Inflammatory macrophage (primary cell): ENCODE measurements at places on chromosomes 4 and X.

DNA sequence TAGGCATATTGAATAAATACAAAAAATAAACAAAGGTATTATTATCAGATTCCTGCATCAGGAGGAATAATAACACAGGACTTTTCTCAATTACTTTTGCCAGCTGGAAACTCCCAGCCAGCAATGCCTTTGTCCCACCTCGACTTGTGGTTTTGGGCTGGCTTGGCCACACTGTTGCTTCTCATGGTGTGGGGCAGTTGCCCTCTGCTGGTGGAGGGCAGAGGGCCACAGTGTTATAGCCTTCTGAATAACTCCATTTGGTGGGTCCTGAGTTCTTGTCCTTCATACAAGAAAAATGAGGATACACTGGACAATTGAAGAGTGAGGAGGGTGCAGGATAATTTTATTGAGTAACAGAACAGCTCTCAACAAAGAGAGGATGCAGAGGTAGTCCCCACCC lies 1206.0 kb upstream of the ADGRL3 start:
- DNase-seq, result no peak

DNA sequence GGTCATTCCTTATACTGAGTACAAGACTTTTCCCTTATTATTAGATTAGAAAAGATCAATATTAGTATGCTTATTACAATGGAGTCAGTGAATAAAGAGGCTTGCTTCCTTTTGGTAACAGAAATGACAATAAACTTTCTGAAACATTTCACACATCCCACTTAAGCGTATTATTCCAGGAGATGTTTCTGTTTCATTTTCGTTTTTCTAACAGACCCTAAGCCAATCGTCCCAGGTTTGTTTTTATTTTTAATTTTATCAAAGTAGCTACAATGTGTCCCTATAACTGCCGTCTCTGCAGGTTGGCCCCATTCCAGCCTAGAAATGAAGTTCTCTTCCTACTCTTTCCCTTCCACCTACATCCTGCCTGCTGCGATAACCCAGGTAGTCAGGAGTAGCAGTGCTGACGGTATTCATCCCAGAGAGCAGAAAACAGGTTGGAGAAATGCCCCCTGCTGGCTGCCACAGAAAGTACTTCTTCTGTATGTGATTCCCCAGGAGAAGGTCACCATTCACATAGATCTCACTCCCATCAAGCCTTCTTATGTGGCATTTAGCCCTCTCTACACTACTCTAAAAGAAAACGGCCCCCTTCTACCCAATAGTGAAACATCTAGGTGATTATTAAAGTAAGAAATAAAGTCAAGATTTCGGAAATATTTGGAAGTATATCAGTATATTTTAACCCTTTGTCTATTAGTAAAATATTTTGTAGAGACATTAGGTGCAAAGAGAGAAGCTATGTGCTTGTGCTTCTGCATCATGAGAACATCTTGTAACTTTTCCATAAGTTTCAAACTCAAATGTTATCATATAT lies 40.4 kb downstream of the ENPEP start:
- peak; percentile 51 for DNase-seq

GRCh38 chr4:2803624-2804448 lies 11.0 kb downstream of the SH3BP2 start:
- DNase-seq, result peak; percentile 97

DNA sequence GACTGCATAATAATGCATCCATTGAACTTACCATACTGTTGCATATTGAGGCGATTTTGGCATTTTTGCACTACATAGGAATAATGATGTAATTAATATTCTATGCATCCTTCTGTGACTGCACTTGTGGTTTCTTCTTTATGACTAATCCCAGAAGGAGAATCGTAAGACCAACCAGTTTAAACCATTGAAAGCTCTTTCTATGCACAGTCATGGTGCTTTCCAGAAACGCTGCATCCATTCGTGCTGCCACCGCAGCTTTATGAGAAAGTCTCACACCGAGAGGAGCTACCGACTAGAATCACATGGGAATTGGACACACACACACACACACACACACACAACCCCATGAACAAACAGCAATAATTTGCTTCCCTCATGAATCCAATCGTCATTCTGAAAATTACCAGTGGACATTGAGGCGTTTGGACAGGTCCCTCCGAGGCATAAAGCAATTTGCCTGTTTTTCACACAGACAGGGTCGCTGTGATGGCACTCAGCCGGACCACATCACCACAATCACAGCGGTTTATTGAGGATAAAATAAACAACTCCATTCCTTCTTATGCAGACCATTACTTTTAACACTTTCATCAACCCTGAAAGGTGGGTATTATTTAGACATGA lies 64.2 kb downstream of the PACRGL start:
- DNase-seq, result no peak

- DNase-seq, result no peak
Observed at GRCh38 chr4:99300934-99301333, 10.1 kb upstream of the ADH1A start.

- no peak for DNase-seq
Observed at GRCh38 chr4:186643501-186644310, 80.0 kb downstream of the FAT1 start.

- DNase-seq, result no peak
Observed at GRCh38 chr4:106869551-106869950, 166.6 kb downstream of the DKK2 start.

DNA sequence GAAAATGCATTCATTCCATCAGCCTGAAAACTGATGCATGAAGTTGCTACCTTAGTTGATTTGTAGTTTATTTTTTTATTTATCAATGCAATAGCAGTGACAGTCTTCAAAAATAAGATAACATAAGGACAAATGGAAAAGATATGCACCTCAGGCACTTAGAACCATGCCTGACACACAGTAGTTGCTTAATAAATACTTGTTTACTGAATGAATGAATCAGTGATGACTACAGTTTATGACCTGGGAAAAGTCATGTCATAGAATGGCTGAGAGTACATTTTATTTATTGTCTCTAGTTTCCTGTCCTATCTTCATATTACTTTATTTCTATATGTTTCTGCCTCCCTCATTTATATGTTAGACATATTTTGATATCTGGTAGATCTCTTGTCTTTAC lies 171.8 kb downstream of the TLL1 start:
- no peak for DNase-seq

DNA sequence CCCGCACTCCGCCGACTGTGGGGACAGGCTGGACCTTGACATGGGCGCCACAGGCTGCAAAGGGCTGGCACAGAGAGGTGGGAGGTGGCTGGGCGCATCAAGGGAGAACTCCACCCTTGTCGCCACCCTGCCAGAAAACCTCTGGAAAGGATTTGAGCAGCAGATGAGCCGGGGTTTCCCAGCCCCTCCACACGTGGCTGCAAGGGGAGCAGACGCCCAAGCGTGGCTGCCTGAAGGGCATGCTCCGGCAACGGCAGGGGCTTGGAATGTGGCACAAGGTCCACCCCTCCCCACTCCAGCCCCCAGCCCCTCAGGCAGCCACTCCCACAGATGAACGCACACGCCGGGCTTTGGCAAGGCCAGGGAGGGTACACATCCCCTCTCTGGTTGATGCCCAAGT lies 4.6 kb downstream of the BGN start:
- DNase-seq, result no peak

- DNase-seq, result no peak
Observed at GRCh38 chrX:149248073-149248625, 257.0 kb downstream of the IDS start.

- no peak for DNase-seq
Observed at GRCh38 chr4:21018817-21019216, 318.6 kb downstream of the PACRGL start.

DNA sequence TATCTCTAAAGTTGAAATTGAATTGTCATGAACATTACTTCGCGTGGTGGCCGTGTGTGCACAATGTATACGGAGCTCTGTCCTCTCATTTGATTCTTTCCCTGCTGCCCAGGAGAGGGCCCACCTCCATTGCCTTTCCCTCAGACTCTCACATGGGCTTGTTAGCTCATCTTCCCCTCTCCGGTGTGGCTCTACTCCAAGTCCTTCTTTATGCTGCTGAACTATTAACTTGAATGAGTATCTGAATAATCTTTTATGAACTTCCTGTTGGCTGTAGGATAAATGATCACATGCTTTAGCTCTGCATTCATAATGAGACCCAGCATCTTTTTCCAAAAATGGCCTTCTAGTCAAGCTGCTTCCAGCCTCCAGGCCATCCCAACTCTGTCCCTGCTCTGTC lies 68.8 kb upstream of the CLNK start:
- DNase-seq, result no peak

DNA sequence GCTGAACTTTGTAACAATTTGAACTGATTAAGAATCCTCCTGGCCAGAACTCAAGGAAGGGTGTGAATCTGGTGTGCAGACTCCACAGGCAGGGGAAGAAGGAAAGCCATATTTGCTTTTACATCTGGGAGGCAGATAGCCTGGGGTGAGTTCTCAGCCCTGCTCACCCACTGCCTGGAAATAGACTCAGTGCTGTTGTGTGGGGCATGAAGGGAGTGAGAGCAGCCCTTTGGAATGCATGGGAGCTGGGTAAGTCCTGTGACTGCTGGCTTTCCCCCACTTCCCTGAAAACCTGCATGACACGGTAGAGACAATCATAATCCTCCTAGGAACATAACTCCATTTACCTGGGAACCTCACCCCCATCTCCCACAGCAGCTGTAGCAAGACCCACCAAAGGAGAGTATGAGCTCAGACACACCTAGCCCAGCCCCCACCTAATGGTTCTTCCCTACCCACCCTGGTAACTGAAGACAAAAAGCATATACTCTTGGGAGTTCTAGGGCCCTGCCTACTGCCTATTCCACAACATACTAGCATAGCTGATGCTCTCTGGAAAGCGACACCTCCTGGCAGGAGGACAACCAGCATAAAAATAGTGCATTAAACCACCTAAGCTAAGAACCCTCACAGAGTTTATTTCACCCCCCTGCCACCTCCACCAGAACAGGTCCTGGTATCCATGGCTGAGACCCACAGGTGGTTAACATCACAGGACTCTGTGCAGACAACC lies 59.3 kb upstream of the UBQLN2 start:
- DNase-seq, result no peak

- DNase-seq, result no peak
Observed at GRCh38 chrX:128165884-128166408, 113.7 kb upstream of the ACTRT1 start.

GRCh38 chr4:180578175-180578574 lies 1665.0 kb upstream of the TENM3 start:
- no peak for DNase-seq

GRCh38 chr4:82818664-82819662 lies 20.4 kb upstream of the SCD5 start:
- no peak for DNase-seq

- DNase-seq, result no peak
Observed at GRCh38 chr4:39103291-39103690, 41.3 kb downstream of the KLHL5 start.

DNA sequence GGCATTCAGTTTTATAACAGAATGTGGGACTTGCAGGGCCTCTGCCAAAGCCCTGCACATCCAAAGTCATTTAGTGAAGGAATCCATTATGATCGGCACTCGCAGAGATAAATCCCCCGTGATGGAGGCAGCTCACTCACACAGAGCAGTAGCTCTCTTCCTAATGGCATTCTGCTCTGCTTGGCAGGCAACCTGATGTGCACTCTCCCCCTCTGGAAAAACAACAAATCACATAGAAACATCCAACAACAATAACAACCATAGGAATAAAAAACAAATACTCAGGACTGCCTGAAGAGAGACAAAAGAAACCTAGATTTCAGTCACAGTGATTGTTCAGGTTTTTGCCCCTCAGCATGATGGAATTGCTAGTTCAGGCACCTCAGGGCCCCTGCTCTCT lies 59.7 kb downstream of the NAA11 start:
- DNase-seq, result no peak

GRCh38 chrX:100913111-100913510 lies 15.6 kb downstream of the XKRX start:
- DNase-seq, result no peak

GRCh38 chrX:129659861-129660260 lies 5.1 kb upstream of the APLN start:
- peak; percentile 66 for DNase-seq

DNA sequence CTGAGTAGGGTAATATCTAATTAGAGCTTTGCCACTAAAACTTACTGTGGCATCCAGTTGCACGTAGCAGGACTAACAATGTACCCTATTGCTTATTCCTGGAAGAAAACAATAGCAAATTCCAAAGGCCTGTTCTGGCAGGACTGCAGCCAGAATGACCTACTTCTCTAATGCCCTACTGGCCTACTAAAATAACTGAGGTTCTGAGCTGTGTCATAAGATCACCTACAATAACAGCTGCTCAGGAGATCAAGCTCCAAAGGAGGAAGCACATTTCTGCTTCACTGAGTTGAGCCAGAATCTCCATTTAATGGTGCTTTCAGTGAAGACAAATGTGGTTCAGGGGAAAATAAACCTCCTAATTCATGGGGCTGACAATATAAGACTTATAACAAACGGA lies 42.2 kb upstream of the CXCL8 start:
- DNase-seq, result peak; percentile 47

DNA sequence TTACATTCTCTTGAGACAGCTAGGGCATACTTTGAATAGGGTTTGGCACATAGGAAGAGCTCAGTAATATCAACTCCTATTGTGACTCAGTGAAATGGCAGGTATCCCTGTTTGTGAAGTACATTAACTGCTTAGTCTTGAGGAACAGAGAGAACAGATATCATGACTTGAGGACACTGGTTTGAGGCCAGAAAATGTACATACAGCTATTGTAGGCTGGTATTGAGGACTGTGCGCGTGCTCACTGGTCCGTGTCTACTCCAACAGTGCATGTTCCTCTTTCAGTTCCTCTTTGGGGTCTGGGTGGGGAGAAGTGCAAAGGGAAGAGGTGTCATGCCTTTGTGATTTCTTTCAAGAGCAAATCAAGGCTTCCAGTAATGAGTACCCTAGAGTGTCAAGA lies 34.6 kb upstream of the TBC1D9 start:
- DNase-seq, result peak; percentile 96

DNA sequence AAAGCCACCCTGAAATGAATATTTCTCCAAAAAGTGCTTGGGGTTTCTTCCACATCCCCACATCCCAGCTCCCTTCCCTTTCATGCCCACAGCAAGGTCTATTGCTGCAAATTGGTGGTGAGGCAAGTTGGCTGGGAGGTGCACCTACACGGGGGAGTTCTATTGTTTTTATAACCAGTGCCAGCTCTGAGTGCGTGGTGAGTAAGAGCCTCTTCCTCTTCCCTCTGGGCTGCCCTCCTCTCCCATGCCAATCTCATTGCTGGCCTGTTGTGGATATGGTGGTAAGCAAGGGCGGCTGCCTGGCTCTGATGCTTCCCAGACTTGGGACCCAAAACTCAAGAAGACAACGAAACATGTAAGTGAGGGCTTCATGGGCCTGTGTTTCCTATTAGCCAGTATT lies 204.3 kb downstream of the SHROOM3 start:
- DNase-seq, result no peak

GRCh38 chr4:171565130-171565788 lies 247.9 kb upstream of the GALNTL6 start:
- no peak for DNase-seq

DNA sequence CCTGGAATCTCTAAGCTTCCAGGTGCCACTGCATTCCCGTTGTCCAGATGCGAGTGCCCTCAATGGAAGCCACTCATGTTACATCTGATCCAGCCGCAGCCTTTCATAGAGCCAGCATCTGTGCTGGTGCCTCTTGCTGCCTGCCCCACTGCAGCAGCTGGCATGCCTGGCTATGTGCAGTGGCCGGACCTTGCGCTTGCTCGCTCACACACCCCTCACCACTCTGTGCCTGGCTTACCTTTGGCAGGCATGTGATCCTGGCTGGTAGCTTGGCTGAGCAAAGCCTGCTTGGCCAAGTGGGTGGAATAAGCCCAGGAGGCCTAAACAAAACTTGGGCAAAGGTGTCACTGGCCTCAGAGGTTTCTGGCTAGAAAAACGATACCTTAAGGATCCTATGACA lies 59.5 kb upstream of the CDKN2AIP start:
- no peak for DNase-seq

GRCh38 chr4:85701861-85702321 lies 226.9 kb downstream of the ARHGAP24 start:
- peak; percentile 56 for DNase-seq
